Caki2 (cell line): ENCODE measurements at places on chromosomes 16 and 17. TPM values are rescaled to one million over a fixed set of nuclear protein-coding genes. Genes with fewer than 3 reads are reported as not detected.
A peak's percentile ranks its signal among the peaks of the same experiment; 100 is the strongest.

Gene KCNG4
- not detected in 2 replicates for total RNA-seq

Gene TEKT1
- not detected in 2 replicates for total RNA-seq

Gene MYOCD
- total RNA-seq, result 1.4 and 1.8 TPM in 2 replicates

DNA sequence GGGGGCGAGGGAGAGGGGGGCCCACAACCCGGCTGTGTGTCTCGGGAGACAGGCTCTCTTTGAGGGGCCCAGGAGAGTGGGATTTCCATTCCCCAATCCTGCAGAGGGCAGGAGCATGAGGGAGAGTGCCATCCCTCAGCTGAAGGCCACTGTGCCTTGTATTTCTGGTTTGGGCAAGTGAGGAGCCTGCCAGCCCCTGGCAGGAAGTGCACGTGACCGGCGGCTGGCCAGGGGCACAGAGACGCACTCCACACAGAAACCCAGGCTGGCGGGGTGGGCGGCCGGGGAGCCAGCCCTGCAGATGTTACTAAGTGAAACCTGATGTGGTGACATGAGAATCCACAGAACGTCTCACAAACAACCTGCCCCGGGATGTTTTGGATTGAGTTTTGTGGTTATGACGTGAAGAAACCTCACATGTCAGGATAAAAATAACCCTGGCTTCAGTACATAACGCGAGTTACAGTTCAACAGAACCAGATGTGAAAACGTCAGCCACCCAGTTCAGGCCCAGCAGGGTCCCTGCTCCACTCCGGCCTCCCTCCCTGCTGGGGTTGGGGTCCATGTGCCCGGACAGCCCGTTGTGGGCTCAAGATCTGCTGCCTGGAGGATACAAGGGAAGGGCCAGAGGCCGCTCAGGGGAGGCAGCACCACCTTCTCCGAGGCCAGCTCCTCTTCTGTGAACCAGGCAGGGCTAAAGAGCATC lies 51.7 kb upstream of the MTSS2 start:
- DNase-seq, result no peak

DNA sequence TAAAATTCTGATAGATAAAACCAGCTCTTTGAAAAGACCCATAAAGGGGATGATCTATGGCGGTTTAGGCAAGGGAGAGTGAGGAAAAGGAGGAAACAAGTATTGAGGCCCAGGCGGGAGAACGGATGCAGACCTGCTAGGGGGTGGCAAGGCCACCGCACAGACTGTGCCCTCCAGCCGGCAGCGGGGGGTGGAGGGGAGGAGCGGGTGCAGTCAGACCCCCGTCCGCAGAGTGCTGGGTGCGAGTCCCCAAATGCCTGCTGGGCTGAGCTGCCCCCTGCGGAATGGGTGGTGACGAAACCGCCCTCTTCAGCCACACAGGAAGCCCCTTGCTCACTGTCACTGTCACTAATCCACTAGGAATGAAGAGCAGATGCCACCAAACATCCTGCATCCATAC lies 46.0 kb downstream of the LMF1 start:
- DNase-seq, result no peak

DNA sequence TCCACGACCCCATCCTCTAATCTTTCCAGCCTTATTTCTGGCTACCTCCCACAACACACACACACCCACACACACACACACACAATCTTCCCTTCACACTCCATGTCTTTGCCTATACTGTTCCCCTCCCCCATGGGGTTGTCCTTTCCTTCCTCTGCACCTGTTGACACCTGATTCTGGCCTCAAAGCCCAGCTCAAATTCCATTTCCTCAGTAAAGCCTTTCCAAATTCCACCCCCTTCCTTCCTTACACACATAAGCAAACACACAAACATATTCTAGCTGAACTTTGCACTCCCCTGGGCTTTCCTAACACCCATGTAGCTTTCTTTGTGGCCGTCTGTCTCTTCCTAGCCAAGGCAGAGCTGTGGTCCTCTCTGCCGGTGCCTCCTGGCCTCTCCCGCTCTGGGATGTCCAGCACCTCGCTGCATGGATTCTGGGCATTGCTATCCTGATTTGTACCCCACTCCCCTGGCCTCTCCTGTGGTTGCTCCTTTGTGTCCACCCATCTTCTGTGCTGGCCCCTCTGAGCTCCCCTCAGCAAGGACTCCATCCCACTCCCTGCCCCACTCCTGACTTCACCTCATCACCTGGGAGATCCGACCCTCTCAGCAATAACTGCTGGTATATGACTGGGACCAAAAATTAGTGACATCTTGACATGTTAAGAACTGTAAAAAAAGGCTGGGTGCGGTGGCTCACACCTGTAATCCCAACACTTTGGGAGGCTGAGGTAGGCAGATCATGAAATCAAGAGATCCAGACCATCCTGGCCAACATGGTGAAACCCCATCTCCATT lies 8.4 kb upstream of the SRCIN1 start:
- DNase-seq, result no peak

GRCh38 chr17:18258356-18259038 lies at the start of gene FLII:
TSS of gene FLII (minus strand) at chr17:18258738. CDS start at chr17:18258690, 48 bp downstream.
- peak; percentile 61 for DNase-seq

GRCh38 chr17:57662041-57662440 lies 83.1 kb downstream of the CCDC182 start:
- DNase-seq, result no peak

- no peak for DNase-seq
Measured at GRCh38 chr17:4160294-4160859, 17.4 kb downstream of the CYB5D2 start.

- DNase-seq, result no peak
Measured at GRCh38 chr16:50257876-50258275, 8.5 kb upstream of the ADCY7 start.

DNA sequence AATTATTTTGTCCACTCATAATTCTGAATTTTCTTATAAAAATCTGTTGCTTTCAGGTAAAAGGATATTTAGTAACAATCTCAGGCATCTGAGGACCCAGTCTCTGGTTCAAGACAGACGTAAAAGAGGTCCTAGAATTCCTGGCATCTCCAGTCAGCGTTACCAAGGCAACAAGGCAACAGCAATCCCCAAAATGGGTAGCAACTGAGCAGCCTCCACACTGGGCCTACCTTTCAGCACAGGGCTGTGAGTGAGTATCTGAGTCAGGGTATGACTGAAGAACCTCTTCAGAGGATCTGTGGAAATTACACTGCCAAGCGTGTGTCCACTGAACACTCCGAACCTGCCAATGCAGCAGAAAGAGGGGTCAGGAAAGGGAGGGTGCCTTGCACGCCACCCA lies 20.8 kb downstream of the FANCA start:
- DNase-seq, result no peak

GRCh38 chr17:1918346-1919162 lies 88.7 kb downstream of the RPA1 start:
- no peak for DNase-seq

DNA sequence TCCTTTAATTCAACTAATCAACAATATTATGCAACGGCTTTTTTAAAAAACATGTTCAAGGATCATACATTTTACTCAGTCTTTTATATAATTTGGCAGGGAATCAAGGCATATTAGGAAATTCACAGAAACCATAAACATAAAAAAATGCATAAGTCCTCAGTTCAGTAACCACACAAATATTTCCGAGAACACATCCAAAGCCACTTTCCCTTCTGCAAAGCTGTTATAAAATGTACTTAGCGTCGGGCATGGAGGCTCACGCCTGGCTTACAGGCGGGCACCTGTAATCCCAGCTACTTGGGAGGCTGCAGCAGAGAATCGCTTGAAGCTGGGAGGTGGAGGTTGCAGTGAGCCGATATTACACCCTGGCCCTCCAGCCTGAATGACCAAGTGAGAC lies 9.7 kb upstream of the ZC3H7A start:
- no peak for DNase-seq

DNA sequence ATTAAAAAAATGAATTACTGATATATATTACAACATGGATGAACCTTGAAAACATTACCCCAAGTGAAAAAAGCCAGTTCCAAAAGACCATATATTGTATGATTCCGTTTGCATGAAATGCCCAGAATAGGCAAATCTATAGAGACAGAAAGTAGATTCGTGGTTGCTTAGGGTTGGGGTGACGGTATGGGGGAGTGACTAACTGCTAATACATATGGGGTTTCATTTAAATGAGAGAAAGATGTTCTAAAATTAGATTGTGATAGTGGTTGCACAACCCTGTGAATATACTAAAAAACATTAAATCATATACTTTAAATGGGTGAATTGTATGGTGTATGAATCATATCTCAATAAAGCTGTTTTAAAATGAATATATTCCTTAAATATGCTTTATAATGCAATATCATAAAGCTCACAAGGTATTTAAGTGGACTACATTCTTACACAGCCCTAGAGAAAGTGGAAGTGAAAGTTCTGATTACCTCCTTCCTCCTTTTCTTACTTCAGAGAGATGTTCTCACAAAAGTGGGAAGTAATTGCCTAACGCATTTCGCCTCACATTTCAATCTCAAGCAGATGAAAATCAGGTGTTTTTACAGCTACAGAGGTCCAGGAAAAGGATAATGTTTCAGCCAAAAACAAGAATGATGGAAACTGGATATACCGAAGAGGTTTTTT lies 142.7 kb upstream of the GNAO1 start:
- DNase-seq, result no peak
